ENCODE measurements at places on chromosomes 13 and 19.

GRCh38 chr13:44311011-44311780, 62.4 kb upstream of the SERP2 start:
- DNase-seq, result no peak

- DNase-seq, result peak; percentile 54
Measured at GRCh38 chr19:55654868-55655647, at the start of gene U2AF2. U2AF2 (plus strand) TSS chr19:55655035; CDS start chr19:55655105, 70 bp downstream.

DNA sequence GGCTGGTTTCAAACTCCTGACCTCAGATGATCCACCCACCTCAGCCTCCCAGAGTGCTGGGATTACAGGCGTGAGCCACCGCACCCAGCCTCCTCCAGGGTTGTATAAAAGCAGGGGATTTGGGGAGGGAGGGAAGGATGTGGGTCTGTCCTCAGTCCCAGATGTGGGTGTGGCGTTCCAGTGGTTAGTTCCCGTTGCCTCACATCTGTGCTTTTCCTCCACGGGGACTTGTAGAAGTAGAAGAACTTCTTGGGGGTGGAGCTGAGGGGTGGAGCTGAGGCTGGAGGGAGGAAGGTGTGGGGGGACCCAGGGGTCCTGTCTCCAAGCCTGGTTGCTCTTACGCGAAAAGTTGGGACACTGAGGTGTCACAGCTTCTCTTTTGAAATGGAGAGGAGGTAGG, 514 bp upstream of the MCEMP1 start:
- no peak for DNase-seq

DNA sequence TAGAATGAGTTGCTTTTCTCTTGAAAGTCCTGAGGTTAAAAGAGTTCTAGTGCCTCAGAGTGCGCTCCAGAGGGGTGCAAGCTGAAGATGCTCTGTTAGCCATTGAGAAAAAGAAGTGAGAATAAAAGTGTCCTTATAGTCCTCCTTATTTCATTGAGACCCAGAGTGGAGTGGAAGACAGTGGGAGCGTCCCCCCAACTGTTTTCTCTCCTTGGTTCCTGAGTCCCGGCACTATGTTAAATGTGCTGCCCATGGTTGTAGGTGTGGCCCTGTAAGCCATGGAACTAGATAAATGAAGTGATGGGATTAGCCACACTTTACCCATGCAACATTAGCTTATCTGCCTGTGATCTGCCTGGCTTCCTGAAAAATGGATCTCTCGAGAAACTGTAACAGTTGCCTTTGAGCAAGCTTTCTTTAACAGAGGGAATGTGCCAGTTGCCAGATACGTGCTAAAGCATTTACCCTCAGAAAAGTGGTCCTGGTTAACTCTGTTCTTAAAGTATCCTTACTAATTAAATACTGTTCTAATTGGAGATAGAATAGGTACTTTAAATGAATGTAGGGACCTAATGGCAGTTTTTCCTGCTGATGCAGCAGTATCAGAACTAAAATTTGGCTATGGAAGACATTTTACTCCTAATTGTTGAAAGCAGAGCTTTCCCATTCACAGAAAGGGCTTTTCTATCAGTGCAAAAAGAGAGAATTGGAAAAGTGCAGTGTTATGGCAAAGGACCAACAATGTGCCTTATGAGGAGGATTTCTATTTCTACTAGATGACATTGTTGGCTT, 21.4 kb upstream of the PSG9 start:
- no peak for DNase-seq

DNA sequence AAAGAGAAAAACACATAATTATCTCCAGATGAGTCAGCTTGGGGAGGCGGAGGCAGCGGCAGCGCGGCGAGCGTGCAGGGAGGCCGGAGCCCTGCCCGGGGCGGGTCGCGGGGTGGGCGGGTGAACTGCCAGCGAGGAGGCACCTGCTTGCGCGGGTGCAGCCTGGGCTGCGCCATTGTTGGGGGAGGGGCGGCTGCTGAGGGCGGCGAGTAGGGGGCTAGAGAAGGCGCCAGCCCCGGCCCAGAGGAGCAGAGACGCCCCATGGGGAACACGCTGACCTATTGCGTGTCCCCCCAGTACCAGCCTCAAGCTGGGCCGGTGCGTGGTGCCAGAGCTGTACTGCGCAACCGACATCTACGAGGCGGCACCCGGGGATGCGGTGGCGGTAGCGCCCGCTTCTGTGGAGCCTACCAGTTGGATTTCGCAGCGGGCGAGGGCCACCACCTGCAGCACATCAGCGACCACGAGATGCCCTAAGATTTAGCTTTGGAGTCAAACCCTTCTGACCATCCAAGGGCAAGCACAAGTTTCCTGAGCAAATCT, 16.7 kb downstream of the ZNF100 start:
- DNase-seq, result no peak

DNA sequence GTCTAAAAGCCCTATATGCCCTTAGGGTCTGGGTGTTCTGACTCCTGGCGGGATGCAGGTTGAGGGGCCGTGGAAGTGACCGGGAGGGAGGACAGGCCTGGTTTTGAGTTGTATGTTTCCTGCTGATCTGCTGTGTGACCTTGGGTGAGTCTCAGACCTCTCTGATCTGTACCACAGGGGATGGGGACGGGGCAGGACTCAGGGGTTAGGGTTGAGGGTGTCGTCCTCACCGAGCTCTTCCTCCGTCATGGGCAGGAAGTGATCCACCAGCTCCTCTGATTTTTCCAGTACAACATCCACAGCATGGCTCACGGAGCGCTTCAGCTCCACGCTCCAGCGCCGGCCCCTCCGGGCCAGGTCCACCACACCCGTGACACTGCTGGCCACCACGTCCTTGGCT, 6.2 kb downstream of the PLIN5 start:
- DNase-seq, result no peak

GRCh38 chr19:1503089-1503924, 9.5 kb downstream of the ADAMTSL5 start:
- DNase-seq, result no peak

DNA sequence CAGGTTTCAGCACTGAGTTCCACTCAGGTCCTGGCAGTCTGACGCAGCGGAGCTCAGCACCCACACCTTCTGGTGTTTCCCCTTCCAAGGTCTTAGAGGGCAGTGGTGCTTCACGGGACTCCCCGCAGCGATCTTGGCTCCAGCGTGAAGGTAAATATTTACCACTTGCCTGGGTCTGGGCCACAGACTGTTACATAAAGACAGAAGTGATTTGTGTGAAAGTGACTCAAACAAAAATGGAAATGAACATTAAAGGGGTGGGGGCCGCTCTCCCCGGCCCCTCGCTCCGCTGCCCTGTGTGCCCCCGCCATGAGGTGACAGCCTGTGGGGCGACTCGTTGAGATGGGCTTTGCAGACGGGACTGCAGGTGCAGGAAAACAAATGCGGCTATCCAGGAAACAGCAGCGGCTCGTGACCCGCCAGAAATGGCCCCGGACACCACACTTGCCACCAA, 55.0 kb downstream of the GGACT start:
- no peak for DNase-seq

GRCh38 chr13:46062185-46062584, 9.6 kb upstream of the ZC3H13 start:
- DNase-seq, result no peak

DNA sequence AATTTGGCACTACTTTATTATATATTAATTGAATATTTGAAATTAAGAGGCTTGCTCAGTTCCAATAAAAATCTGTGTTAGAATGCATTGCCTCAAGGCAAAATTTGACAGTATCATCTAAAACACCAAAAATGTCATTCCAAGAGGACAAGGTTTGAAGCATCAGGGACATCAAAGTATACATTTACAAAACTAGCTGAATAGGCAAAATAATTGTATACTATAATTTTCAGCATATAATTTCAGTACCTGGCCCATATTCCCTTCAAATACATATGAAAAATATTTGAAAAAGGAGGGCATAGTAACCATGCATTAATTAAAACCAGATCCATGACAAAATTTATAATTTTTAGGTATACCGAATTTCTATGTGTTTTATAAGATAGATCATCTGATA, 963.8 kb downstream of the PCDH9 start:
- DNase-seq, result no peak

DNA sequence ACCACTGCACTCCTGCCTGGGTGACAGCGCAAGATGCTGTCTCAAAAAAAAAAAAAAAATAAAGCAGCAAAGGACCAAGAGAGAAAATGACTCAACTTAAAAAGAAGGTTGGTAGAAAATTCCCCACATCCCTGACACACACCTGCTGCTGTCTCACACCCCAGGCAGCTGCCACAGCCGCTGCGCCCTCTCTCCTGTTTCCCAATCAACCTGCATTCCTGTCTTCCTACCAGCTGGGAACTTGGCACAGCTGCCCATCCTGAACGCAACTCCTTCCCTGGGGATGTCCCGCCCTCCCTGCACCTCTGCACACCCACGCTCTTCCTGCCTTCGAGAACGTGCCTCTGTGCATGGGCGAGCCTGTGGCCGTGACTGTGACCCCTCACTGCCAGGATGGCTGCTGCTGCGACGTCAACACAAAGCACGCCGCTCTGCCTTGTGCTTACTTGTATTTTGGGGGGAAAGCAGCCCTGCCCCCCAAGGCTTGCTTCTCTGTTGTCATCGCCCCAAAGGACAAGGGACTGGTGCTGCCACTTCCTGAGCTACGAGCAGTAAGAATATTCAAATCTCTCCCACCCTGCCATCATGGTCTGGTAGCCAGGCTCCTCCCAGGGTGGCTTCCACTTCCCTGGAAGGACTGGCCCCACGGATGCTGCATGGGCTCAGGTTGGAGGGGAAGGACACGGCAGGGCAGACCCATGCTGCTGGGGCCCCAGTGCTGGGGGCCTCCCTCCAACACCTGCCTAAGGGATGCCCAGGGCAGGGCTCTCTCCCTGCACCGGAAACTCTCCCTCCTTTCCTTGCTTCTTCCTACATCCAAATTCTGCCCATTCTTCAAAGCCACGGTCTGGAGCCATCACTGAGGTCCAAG, 20.7 kb downstream of the SH3GL1 start:
- DNase-seq, result no peak

- DNase-seq, result no peak
Measured at GRCh38 chr13:20980430-20980829, 77.9 kb upstream of the XPO4 start.

DNA sequence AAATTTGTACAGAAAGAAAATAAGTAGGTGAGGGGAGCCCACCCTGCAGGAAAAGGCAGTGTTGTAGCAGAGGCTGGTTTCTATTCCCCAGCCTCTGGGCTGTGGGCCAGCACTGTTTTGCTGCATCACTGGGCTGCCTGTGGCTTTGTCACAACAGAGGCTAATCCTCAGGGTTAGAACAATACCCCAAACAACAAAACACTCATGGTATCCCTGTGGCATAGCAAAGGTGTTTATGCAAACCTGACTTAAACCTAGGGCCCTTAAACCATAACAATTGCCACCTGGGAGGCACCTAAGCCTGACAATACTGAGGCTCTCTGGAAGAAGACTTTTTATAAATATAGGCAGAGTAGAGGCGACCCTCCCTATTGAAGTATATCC, 314.7 kb downstream of the OLFM4 start:
- no peak for DNase-seq

GRCh38 chr19:12660980-12661379, 5.6 kb downstream of the MAN2B1 start:
- DNase-seq, result no peak

- no peak for DNase-seq
Measured at GRCh38 chr19:44813070-44813840, 4.4 kb downstream of the BCAM start.

- DNase-seq, result no peak
Measured at GRCh38 chr13:27839809-27840467, 47.7 kb downstream of the GSX1 start.

- DNase-seq, result no peak
Measured at GRCh38 chr13:109817591-109818535, 31.5 kb upstream of the IRS2 start.

DNA sequence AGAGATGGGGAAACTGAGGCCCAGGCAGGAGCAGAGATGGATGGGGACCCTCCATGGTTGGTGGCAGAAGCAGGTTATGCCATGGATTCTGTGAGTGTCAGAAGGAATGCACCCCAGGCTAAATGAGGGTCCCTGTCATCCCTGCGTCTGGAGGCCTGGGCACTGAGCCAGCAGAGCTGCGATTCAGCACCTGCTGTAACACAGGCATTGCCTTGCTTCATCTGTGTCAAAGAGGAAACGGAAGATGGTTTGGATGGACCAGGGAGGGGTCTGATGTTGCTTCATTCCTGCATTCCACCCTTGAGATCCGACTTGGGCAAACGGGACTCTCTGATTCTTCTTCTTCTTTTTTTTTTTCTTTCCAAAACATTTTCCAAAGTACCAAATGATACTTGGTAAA, 1.2 kb downstream of the C5AR1 start:
- no peak for DNase-seq

All from retinal pigment epithelial cell (primary cell).